H9 (cell line): ENCODE measurements at places on chromosomes 12 and 14. TPM values are rescaled to one million over a fixed set of nuclear protein-coding genes. Genes with fewer than 3 reads are reported as not detected.

GRCh38 chr12:2944401-2945047 lies 14.7 kb upstream of the TEAD4 start:
- peak; percentile 94 for DNase-seq

DNA sequence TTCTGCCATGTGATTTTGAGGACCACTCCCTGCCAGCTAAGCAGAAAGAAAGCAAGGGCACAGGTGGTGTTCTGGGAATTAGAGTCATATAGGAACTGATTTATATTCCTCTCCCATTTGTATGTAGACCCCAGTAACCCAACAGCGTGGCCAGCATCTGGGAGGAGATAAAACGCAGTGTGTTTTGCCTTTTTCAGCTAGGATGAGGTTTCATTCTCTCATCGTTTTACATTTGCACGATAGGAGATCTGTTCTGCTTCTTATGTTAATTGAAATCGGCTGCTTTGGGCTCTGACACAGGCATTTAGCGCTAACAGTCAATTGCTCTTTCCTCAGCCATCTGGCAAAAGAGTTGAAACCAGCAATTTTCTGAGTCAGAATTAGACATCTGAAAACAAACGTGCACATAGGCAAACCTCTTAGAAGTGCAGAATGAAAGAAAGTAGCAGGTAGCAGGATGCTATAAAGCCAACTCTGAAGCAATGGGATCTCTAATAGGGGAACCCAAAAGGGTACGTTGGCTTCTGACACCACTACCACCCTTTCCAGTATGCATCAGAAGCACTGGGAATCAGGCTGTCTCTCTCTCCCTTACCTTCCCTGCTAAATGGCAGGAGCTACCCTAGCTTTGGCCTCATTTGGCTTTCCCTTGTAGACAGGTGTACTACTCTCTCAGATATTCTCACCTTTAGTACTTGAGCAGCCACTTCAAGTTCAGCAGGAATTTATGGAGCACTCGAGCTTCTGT lies 219.1 kb downstream of the PHLDA1 start:
- peak; percentile 43 for DNase-seq

ESRRB gene
- 0.11 TPM in 1 of 2 replicates, not detected in the other for total RNA-seq

DNA sequence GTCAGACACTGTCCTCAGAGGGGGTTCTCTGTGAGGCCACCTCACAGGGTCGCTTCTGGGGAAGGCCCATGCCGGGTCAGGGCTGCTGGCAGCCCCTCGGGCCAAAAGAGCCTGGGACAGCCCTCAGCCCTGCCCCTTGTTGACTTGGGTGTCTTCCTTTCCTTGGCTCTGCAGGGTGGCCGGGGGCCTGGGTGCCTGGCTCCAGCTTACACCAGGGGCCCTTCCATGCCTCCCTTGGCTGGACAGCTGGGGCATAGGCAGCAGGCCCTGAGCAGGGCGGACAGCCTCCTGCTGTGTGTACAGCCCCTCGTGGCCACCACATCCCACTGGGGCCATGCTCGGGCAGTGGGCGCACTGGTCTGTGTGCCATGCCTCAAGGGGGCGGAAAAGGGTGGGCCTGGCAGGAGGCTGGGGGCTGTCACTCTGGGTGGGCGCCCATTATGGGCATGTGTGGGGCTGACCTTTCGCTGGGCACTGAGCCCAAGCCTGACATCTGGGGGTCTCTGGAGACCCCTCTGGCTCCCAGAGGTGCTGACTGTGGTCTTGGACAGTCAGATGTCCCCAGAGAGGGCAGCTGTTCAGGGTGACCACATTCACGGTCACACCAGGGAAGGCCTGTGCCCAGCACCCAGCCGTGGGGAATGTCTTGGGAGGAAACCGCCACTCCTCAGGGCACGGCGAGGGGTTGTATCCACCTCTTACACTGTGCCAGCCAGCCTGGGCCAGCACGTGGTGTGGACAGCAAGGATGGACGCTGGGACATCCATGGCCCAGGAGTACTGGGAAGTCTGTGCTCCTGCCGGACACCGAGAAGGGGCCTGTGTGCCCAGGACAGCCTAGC lies 313.3 kb downstream of the TMEM121 start:
- peak; percentile 8 for DNase-seq

DNA sequence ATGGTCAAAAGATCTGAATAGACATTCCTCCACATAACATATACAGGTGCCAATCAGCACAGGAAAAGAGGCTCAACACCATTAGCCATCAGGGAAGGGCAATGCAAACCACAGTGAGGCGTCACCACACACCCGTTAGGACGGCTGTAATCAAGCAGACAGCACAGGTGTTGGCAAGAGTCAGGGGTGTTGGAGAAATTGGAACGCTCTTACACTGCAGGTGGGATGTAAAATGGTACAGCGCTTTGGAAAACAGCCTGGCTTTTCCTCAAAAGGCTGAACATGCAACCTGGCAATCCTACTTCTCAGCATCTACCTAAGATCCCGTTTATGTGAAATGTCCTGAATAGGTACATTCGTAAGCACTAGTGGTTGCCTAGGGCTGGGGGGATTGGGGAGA lies 21.5 kb upstream of the MMP17 start:
- DNase-seq: no peak
